COLO829 (cell line): ENCODE measurements at places on chromosomes 3 and 15.
A peak's percentile ranks its signal among the peaks of the same experiment; 100 is the strongest.

DNA sequence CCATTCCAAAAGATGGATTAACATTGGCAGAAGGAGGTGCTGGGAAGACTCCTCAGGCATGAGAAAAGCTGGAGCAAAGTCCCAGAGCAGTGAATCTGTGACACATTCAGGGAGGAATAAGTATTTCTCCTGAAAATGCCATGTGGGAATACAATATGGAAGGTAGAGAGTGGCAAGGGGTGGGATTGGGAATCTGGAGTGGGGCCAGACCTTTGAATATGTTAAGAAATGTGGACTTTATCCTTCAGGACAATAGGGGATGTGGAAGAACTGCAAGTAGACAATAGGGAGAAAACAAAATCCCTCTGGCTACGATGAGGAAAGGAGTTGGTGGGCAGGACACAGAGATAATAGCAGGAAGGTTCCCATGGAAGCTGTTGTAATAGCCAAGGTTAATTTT, 305.6 kb upstream of the TGFBR2 start:
- no peak for DNase-seq

DNA sequence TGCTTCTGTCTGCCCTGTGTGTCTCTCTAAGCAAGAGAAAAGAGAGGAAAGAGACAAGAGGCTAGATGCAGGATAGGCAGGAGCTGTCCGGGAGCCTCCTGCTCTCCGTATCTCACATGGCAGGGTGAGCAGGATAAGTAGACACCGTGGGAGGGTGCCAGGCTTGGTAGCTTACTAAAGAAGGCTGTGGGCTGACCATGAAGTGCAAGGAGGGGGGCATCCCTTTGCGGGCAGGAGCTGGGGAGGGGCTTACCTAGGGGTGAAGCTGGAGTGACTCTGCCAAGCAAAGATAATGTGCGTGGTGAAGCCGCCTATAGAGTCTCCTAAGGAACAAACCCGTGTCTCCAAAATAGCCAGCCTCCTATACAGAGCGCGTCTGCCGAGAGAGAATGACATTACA, 33.7 kb upstream of the TMC3 start:
- no peak for DNase-seq

DNA sequence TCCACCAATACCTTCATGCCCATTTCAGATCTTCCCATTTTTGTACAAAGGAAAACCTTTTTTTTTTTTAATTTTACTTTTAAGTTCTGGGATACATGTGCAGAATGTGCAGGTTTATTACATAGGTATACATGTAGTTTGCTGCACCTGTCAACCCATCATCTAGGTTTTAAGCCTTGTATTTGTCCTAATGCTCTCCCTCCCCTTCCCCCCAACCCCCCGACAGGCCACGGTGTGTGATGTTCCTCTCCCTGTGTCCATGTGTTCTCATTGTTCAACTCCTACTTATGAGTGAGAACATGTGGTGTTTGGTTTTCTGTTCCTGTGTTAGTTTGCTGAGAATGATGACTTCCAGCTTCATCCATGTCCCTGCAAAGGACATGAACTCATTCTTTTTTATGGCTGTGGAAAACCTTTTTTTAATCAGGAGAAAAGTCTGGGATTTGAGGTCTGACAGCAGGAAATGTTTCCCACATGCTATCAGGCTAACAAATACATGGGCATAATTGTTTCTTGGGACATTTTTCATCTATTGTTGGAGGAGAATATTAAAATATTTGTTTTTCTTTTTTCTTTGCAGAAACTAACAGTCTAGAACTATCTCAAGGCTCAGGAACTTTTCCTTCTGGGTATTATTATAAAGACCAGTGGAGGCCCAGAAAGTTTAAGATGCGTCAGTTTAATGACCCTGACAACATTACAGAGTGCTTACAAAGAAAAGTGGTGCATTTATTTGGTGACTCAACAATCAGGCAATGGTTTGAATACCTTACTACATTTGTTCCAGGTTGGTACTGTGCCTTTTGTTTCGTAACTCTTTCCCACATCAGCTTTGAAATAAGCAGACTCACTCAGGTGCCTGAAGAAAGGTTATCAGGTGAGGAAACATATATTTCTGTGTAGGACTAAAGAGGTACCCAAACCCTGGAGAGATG, 32.8 kb upstream of the NFKBIZ start:
- no peak for DNase-seq

- DNase-seq = no peak
These were observed 4.7 kb downstream of the CSNK1G1 start for GRCh38 chr15:64351265-64351664.

DNA sequence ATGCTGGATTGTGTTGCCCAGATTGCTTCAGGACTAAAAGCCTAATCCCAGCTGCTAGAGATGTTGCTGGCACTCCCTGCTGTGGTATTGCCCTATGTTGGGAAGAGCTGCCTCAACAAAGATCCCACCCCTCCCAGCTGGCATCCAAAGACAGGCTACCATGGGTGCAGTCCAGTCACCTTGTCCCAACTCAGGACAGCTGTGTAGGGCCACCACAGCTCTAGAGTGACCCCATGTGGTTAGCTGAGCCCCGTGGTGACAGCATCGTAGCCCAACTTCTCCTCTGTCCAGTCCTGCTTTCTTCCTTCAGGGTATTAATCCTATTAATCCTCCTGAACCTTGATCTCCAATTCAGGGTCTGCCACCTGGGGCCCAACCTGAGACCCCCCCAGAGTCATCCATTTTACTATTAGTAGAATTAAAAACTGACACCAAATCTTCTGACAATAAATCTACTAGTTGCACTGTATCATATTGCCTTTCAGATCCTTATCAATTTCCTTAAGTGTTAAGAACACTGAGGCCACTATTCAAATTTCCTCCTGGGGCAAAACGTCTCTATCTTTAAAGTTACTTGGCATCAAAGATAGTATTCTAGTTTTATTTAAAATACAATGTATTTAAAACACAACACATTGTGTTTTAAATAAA, 83.5 kb downstream of the AQP9 start:
- peak; percentile 47 for DNase-seq

DNA sequence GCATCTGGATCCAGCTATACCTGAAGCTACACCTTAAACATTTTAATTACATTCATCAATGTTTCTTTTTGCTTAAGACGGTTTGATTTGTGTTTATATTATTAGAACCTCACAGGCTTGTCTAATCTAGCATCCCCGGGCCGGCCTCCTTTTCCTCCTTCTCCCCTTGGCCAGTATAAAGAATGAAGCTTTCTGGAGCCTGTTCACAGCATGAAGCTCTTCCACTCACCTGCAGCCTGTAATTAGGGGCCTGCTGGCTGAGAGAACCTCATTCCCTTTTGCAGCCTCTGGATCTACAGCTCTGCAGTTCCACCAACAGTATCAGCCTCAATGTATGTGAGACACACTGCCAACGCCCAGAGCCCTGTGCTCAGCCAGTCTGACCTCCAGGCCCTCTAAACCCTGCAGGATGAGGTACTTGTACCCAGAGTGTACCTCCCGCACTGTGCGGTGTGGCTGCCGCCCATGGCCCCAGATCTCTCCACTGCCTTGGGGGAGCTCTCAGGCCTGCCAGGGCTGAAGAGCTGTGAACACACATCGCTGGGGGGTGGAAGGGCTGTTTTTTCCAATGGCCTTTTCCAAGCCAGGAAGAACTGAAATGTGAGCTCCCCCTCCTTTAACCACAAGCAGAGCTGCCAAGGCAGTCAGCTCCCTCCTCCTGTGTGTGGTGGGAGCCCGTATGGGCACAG, 114.7 kb upstream of the ALDH1A3 start:
- DNase-seq = no peak

DNA sequence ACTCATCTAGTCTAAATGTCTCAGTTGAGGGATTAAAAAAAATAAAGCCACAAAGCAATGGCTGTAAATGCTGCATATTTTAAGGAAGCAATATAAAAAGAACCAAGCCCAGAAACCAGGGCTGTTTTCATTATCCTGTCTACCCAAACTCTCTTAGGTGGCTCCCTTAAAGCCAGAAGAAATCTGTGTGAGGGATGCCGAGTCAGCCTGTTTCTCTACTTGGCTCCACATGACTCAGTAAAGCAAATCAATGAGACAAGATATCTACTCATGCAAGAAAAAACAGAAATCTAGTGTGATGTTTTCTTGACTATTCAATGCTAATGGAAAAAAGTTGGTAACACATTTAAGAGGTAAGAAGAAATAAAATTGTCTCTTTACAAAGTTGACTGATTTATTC, 296.2 kb downstream of the ZBTB20 start:
- DNase-seq = no peak

GRCh38 chr3:138105598-138105997, 9.8 kb downstream of the DZIP1L start:
- DNase-seq = no peak

DNA sequence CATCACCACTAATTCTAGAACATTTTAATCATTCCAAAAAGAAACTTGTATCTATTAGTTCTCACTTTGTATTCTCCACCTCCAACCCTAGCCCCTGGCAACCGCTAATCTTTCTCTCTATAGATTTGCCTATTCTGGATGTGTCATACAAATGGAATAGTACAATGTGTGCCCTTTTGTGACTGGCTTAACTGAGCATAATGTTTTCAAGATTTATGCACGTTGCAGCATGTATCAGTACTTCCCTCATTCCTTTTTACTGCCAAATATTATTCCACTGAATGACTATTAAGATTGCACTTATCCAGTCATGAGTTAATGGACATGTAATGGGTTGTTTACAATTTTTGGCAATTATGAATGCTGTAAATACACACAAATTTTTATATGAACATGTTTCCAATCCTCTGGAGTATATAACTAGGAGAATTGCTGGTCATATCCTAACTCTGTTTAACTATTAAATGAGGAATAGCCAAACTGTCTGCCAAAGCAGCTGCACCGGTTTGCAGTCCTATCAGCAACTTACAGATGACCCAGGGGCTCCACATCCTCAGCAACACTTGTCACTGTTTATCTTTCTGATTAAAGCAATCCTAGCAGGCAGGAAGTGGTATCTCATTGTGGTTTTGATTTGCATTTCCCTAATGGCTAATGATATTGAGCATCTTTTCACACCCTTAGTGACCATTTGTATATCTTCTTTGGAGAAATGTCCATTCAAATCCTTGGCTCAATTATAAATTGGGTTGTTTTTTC, 42.9 kb downstream of the DCUN1D1 start:
- no peak for DNase-seq

GRCh38 chr3:56681984-56682461, 1.0 kb downstream of the TASOR start:
- no peak for DNase-seq

DNA sequence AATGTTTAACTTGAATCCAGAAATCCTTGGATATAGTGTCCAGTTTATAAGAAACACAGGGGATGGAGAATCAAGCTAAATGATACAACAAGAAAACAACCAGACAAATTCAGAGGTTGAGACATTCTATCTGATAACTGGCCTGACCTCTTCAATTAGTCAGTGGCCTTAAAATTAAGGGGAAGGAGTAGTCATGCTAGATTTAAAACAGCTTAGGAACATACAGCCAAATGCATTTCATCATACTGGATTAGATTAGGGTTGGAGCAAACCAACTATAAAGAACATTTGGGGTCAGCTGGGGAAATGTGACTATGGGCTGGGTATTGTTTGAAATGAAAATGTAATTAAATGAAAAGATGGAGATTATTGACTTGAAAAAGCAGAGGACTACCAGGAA, 53.3 kb downstream of the PPARG start:
- DNase-seq = no peak

DNA sequence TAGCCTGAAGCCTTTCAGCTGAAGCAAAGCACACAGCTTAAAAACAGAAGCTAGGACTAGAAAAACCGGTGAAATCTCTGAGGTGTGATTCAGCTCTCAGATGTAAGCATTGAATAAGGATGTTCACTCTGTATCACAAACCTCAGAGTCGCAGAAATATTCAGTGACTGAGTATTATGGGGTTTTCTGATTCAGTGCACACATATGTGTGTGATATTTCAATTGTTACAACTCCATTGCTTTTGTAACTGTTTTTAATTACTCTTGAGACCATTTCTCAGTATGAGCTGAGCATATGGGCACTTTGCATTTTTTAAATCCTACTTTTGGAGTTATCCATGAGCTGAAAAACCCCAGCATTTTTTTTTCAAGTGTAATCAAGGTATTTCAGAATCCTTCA, 868.8 kb downstream of the NTRK3 start:
- no peak for DNase-seq

- DNase-seq = peak; percentile 89
These were observed 773.1 kb upstream of the NR2F2 start for GRCh38 chr15:95557226-95558046.

DNA sequence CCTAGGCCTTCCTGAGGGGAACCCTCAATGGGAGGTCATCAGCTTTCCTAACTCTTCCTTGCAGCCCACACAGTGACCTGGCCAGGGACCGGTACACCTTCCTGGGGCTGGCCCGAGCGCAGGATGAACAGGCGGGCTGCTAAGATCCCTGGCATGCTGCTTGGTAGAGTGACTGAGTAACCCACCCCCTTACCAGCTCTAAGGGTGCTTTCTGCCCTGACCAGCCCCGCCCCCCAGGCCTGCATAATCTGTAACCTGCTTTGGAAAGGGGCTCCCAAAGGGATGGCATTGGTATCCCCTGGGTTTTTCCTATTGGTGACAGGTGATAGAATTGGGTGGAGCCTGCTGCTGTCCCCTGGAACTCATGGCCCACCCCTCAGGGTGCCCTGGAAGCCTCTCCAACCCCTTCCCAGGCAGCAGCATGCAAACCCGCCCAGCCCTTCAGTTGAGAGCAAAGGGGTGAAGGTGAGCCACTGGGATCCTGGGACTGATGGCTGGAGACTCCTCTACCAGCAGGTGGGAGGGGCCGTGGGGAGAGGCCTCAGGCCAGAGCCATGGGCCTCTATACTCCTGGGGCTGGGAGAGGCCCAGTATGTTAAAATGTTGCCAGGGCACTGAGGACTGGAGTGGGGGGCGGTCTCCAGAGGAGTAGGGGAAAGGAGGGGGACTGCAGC, 11.1 kb upstream of the KIF7 start:
- DNase-seq = no peak

DNA sequence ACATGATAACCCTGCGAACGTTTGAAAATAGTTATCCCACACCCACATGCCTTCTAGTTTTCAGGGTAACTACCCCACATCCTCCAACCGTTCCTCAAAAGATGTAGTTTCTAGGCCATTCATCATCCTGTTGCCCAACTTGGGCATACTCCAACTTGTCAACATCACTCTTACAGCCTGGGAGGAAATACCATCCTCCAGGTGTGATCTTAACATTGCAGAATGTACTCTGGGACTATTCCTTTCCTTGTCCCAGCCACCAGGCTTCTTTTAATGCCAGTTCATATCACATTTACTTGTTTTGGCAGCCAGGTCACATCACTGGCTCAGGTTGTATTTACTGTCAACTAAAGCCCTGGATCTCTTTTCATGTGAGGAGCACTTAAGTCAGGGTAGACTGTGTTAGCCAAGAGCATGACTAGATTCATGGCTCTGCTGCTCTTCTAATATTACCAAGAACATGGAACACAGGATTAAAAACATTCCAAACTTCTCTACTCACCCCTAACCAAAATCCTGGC, 4.0 kb upstream of the DENND6A start:
- DNase-seq = no peak

DNA sequence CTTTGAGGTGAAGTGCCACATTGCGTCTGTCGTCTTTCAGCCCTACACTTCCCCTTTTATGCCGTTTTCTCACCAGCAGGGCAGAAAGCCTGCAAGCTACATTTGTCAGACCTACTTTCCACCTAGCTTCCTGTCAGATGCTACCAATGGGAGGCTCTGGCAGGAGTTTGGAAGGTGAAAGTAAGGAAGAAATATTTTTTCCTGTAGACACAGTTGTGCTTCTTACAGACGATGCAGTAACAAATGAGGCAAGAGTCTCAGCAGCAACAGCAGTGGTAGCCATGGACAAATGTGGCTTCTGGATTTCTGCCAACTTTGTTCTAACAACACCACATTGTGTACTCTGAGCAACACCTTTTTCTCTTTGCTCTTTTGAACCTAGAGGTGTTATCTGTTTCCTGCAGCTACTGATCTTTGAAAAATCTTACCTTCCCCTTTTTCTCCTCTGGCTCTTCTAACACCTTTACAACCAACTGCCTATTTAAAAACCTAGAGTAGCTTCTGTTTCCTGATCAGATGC, 70.6 kb upstream of the STT3B start:
- no peak for DNase-seq
